Left lung (tissue), 14 donors: ENCODE measurements at places on chromosomes 11 and 22. TPM values are rescaled to one million over a fixed set of nuclear protein-coding genes. Genes with fewer than 3 reads are reported as not detected.

DNA sequence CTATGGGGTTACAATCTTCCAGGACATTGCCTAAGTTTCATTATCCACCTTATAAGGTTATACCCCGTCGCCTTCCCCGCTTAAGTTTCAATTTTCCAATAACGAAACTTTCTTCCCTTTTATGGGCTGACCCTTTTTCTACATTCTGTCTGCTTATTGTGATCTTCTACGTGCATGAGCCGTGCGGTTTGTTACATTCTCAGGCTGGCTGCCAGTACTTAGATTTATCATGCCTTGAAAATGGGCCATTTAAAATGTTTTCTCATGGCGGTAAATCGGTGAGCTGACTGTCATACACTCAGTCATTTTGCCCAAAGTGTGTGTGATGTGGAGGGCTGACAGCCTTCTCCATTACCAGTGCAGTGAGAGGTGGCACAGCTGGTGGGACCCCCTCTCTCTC, 23.3 kb downstream of the DGCR6L start:
- no peak for DNase-seq
- no peak overlapping the region for H3K4me3 ChIP-seq
- H3K4me1 ChIP-seq: peaks cover 16% of the 10 kb centered on the region
- H3K27ac ChIP-seq: no peak overlapping the region

The SLCO2B1 gene
- total RNA-seq: 145 TPM

The PTPRCAP gene
- total RNA-seq: 5.4 TPM

DNA sequence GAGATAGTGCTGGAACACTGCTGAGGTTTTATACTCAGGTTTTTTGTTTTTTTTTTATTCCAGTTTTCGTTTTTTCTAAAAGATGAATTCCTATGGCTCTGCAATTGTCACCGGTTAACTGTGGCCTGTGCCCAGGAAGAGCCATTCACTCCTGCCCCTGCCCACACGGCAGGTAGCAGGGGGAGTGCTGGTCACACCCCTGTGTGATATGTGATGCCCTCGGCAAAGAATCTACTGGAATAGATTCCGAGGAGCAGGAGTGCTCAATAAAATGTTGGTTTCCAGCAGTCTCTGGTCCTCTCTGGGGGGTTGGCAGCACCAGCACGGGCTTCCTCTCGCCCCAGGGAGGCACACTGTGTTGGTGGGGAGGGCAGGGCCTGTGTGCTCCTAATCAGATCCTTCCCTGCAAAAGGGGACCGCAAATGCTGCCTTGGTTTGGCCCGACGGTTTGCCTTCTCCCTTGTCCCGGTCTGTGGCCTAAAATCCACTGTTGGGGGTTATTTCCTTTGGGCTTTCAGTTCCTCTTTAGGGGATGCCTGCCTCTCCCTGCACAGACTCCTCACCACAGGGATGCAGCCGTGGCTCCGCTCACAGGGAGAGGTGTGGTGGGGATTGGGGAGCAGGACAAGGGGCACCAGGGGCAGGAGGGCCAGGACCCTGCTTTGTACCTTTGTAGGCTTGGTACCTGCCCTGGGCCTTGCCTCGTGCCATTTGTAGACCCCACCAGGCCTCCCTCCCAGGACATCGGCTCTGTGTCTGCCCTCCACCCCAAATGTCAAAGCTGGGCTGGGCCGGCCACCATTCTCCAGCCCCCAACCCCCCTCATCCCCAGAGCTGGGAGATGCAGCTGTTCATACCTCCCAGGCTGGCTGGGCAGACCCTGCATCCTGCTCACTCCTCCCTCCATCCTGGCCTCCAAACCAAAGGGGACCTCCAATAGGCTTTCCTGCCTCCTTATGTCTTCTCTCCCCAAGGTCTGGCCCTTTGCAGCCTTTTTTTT, 13.5 kb downstream of the MCAT start:
- H3K27ac ChIP-seq: no peak overlapping the region
- H3K4me1 ChIP-seq: peaks cover 39% of the 10 kb centered on the region
- no peak for DNase-seq
- H3K4me3 ChIP-seq: no peak overlapping the region
- H3K27me3 ChIP-seq: no peaks in the 10 kb centered on the region
- no peaks in the 10 kb centered on the region for H3K36me3 ChIP-seq

DNA sequence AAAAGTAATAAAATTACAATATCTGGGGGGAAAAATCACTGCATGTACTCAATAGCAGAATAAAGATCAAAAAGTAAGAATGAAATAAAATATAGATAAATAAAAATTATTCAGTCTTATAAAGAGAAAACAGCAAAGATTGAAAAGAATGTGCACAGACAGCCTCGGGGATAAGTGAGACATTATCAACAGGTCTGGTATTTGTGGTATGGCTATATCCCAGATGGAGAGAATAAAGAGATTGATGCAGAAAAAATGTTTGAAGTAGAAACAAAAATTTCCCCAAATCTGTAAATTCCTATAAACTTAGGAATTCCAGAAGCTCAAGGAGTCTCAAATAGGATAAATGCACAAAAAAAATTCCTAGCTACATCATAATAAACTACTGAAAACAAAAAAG, 74.5 kb upstream of the LUZP2 start:
- no peak for DNase-seq
- no peak overlapping the region for H3K4me3 ChIP-seq
- no peaks in the 10 kb centered on the region for H3K36me3 ChIP-seq
- H3K27ac ChIP-seq: no peak overlapping the region

GRCh38 chr11:109853156-109853776, 239.9 kb upstream of the ZC3H12C start:
- no peaks in the 10 kb centered on the region for H3K27me3 ChIP-seq
- H3K4me3 ChIP-seq: no peak overlapping the region
- no peak for DNase-seq
- H3K27ac ChIP-seq: no peak overlapping the region

DNA sequence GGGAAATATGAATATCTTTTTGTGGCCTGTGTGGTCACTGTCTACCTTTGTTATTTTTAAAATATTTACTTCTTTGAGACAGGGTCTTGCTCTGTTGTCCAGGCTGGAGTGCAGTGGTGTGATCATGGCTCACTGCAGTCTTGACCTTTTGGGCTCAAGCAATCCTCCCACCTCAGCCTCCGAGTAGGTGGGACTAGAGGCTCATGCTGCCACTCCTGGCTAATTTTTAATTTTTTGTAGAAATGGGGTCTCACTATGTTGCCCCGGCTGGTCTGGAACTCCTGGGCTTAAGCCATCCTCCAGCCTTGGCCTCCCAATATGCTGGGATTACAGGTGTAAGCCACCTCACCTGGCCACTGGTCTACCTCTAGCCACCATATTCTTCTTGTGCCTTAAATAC, 3.5 kb upstream of the EIF3D start:
- no peak overlapping the region for H3K4me3 ChIP-seq
- H3K36me3 ChIP-seq: peaks cover 2% of the 10 kb centered on the region

DNA sequence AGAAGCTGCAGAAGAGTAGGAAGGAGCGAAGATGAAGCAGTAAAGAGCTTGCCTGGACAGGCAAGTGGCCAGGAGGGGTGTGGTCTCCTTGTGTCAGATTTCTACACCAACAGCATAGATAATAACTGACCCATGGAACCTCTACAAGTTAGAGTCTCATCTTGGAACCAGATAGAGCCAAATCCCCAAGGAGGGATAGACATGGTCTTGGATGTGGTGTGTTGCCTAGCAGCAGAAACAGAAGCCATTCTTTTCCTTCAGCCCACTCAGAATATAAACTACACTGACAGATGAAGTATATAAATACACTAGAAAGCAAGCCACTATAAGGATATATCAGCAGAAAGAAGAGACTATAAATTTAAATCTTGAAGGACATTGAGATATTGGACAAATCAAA, 4.3 kb upstream of the CARD16 start:
- DNase-seq: no peak
- H3K36me3 ChIP-seq: no peaks in the 10 kb centered on the region
- peaks cover 12% of the 10 kb centered on the region for H3K4me1 ChIP-seq

DNA sequence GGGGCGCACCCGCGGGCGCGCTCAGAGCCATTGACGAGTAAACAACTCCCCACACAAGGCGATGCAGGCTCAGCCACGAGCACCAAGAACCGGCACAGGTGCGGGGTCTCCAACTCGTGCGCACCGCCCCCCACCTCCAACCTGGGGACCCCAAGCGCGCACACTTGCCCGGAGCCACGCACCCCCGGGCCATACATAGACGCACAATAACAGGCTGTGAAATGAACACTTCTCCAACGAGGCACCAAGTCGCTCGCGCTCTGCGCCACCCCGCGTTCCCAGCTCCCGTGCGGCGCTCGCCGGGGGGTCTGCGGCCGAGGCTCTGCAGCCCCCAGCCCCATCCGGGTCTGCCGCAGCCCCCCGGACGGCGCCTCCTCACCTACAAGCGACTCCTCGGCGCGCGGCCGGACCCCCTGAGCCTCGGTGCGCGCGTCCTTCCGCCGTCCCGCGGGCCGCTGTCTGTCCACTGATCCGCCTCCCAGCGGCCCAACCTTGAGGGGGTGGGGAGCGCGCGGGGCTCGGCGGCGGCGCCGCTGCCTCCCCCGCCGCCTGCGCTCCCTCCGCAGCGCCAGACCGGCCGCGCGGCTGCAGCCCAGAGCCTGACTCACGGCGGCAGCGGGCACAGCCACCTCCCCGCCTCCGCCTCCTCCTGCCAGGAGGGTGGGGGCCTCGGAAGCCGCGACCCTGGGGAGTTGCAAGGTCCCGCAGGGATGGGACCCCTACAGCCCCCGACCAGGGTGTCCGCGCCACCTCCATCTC, 1.6 kb downstream of the IFITM10 start:
- H3K4me3 ChIP-seq: peak overlapping the region; percentile 0
- DNase-seq: no peak
- no peak overlapping the region for H3K27ac ChIP-seq
- H3K27me3 ChIP-seq: peaks cover 39% of the 10 kb centered on the region

The PRRG4 gene
- 12.6 TPM for total RNA-seq

GRCh38 chr22:50672471-50673230, at the start of gene SHANK3:
SHANK3 (plus strand) TSS chr22:50672823.
- no peak for DNase-seq
- H3K36me3 ChIP-seq: peaks cover 1% of the 10 kb centered on the region
- peaks cover 7% of the 10 kb centered on the region for H3K4me1 ChIP-seq
- peaks cover 62% of the 10 kb centered on the region for H3K27me3 ChIP-seq
- H3K27ac ChIP-seq: peak within 1 kb of the TSS; percentile 82
- H3K4me3 ChIP-seq: peak within 1 kb of the TSS; percentile 48

The TMEM184B gene
- total RNA-seq: 98.3 TPM

- no peaks in the 10 kb centered on the region for H3K36me3 ChIP-seq
- no peak overlapping the region for H3K4me3 ChIP-seq
- H3K27me3 ChIP-seq: no peaks in the 10 kb centered on the region
- no peak for DNase-seq
- no peak overlapping the region for H3K27ac ChIP-seq
- no peaks in the 10 kb centered on the region for H3K4me1 ChIP-seq
Measured at GRCh38 chr11:44893308-44893822, 57.3 kb downstream of the TP53I11 start.

DNA sequence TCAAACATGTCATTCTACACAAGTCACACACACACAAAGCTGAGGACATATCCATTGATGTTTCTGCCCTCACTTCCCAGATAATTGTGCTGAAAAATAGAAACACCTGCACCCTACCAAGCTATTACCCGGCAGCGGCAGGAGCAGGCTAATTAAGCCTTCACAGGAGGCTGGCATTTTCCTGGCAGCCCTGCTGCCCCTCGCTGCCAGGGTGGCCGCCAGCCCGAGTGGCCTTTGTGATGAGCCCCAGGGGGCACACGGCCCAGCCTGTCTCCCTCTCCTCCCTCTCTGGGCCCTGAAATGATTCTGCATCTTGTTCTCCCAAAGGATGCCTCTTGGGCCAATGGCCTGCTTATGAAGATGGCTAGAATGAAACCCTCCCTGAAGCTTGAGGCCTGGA, 76.2 kb upstream of the TP53I11 start:
- H3K27ac ChIP-seq: no peak overlapping the region
- DNase-seq: no peak
- no peaks in the 10 kb centered on the region for H3K4me1 ChIP-seq
- no peaks in the 10 kb centered on the region for H3K27me3 ChIP-seq

DNA sequence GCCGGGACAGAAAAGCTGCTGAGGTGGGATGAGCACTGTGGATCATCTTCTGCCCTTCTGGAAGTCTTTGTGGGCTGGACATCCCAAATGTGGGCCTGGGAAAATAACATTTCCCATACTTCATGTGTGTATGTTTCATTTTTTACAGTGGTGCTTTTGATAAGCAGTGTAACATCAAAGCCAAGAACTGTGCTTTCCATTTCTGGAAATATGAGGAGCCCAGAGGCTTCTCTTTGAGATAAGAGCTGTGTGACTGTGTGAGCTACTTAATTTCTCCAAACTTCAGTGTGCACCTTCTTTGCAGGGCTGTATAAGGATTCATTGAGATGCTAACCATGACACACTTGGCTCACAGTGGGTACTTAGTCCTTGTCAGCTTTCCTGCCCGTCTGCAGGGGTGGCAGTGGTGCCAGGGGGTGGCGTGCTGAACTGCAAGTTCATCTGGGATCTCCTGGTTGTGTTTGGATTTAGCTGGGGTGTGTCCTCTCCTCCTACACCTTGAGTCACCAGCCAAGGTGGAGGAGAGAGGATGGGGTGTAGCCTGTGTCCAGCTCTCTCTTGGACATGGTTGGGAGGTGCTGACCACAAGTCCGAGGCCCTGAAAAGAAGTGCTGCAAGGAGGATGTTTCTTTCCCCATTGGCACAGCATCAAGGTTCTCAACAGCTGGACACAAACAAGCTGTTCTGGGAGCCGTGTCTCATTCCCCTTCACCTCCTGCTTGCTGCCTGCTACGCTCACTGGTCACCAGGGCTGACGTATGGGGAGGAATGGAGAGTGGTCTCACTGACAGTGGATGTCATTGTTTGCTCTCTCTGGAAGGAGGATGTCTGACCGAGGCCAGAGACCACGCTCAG, 139.4 kb downstream of the TEAD1 start:
- peak overlapping the region; percentile 34 for H3K27ac ChIP-seq
- H3K36me3 ChIP-seq: no peaks in the 10 kb centered on the region
- H3K4me1 ChIP-seq: peaks cover 26% of the 10 kb centered on the region
- H3K4me3 ChIP-seq: no peak overlapping the region
- no peaks in the 10 kb centered on the region for H3K27me3 ChIP-seq

The OR56A1 gene
- not detected for total RNA-seq

The NXPE2 gene
- total RNA-seq: 0.17 TPM

DNA sequence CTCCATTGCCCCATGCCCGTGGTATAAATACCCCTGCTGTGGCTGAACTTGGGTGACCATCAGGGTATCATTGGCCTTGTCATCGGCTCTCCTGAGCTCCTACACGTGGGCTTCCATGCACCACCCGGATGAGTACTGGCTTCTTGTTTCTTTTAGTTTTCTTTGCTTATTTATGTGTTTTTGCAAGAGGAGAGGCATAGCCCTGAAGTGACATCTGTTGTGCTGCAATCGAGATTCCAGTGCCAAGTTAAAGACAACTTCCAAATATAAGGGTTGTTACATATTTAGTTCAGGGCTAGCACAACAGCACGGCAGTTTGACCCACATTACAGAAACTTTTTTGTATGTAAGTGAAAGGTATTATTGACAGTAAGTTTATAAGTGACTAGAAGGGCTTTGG, 1087.1 kb downstream of the TBC1D22A start:
- DNase-seq: no peak
- H3K4me3 ChIP-seq: no peak overlapping the region
- no peaks in the 10 kb centered on the region for H3K4me1 ChIP-seq
- H3K36me3 ChIP-seq: no peaks in the 10 kb centered on the region
- no peaks in the 10 kb centered on the region for H3K27me3 ChIP-seq
- H3K27ac ChIP-seq: no peak overlapping the region
